NCI-H2029 (cell line): ENCODE measurements at places on chromosomes 4 and X.

DNA sequence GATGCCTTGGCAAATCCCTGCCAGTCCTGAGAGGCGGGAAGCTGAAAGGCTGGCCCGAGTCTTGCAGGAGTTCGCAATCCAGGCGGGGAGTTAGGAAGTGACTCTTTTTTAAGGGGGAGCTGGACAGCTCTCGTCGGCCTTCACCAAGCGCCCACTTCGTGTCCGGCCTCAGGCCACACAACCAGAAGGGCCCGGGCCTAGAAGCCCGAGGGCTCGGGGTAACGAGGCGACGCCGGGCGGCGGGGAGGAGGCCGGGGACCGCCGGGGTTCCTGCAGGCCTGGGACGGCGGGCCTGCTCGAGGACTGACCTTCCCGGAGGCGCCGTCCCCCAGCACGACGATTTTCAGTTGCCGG, 395 bp downstream of the RAB28 start:
- DNase-seq = no peak

DNA sequence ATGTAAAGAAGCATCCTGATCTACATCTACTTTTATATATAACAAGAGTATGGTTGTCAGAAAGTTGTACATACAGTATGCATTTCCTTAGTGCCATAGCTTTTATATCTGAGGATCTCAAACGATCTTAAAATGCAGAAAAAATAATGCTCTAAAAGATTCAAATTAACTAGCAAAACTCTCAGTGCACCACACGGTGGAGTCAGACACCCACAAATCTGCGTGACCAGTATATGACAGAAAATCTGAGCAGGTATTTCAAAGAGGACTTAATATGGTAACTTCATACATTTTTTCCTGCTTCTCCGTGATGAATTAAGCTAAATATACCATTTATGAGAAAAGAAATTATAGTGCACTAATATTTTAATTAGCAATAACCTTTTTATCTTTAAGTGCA, 803.0 kb downstream of the DMD start:
- DNase-seq = no peak

DNA sequence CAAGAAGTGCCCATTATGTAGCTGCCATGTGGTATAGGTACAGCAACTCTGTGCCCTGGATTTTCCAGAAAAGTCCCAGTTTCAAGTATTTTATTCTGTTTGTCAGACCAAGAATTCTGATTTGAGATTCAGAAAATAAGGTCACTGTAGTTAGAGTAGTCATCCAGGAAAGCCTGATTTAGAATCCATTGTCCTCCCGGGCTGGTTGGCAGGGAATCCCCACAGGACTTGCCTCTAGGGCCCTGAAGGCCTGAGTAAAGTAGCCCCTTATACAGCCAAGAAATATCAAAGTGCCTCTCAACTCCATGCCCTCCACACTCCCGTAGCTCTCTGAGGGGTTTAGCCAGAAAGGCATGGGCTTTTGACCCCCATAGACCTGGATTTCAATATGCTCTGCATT, 36.3 kb downstream of the RTL5 start:
- no peak for DNase-seq

DNA sequence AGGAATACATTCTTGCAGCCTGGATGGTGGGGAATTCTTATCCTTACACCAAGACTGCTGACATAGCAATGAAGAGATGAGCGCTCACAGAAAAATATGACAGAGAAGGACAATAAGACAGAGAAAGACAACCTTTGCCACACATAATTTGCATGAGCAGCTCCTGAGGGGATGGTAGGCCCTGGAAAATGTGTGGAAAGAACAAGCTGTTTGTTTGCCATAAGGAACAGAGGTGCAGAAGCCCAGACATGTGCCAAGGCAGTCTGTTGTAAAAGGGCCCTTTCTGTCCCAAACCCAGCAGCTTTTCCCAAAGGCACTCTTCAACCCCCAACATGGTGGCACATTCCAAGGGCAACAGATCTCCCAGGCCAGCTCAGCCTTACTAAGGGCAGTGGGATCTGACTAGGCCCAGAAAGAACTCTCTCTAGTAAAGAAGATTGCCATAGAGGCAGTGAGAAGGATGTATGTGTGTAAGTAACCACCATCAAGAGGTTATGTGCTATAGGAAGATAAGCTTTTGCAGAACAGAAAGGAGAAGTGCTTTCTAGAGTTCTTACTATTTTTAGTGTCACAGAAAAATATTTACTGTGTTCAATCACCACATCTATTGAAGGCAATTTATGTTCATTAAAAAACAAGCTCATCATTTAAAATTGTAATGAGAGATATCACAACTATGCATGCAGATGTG, 287.0 kb upstream of the RASGEF1B start:
- DNase-seq = no peak

GRCh38 chr4:142318280-142318679, 527.8 kb downstream of the INPP4B start:
- DNase-seq = no peak

GRCh38 chr4:154491341-154492271, at the start of gene DCHS2:
Gene DCHS2 (minus strand): TSS chr4:154491799. CDS start chr4:154491355, 444 bp downstream.
- no peak for DNase-seq

DNA sequence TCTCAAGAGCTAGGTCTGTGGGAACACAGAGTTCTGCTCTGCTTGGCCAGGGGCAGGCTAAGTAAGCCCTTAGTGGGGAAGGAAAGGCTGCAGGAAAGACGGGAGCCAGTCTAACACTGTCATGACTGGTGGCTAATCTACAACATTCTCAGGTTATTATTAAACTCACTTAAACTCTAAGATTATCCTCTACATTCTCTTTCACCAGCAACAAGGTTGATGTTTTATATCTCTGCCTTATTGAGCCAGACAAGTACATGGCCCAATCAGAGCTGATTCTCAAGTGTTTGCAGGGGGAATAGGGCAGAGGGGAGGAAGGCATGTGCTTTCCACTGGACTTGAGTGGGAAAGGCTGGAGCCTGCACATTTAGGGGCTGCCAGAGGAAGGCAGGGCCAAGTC, 50.9 kb upstream of the FAM241A start:
- DNase-seq = no peak

- DNase-seq = no peak
These were observed 23.8 kb downstream of the COL25A1 start for GRCh38 chr4:109278594-109279031.

- DNase-seq = no peak
These were observed 40.6 kb downstream of the GABRB1 start for GRCh38 chr4:47071901-47072341.

DNA sequence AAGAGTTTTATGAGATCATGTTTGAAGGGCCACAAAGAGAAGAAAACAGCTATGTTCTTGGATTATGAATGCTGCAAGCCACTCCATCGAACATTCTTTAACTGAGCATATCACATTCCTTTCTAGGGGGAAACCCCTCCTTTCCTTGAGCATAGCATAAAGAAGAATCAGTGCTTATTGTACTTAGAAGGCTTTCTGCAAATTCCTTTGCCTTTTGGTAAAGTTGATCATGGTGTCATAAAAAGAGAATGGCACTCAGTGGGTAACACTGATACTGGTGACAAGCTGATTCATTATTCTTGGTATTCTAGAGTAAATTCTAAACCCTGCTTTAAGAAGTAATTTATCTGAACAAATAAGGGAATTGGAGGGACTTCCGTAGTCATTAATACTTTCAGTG, 88.5 kb upstream of the GPR34 start:
- no peak for DNase-seq

DNA sequence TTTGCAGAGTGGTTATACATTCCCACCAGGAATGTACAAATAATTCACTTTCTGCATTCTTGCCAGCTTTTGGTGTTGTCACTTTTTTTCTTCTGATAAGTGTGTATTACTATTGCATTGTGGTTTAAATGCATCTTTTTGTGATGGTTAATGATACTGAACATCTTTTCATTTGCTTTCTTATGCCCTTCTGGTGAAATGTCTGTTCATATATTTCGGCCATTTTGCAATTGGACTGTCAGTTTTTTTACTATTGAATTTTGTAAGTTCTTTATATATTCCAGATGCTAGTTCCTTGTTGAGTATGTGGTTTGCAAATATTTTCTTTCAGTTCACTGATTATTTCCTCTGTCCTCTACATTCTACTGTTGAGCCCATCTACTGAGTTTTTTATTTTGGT, 19.4 kb upstream of the BMP2K start:
- DNase-seq = no peak

DNA sequence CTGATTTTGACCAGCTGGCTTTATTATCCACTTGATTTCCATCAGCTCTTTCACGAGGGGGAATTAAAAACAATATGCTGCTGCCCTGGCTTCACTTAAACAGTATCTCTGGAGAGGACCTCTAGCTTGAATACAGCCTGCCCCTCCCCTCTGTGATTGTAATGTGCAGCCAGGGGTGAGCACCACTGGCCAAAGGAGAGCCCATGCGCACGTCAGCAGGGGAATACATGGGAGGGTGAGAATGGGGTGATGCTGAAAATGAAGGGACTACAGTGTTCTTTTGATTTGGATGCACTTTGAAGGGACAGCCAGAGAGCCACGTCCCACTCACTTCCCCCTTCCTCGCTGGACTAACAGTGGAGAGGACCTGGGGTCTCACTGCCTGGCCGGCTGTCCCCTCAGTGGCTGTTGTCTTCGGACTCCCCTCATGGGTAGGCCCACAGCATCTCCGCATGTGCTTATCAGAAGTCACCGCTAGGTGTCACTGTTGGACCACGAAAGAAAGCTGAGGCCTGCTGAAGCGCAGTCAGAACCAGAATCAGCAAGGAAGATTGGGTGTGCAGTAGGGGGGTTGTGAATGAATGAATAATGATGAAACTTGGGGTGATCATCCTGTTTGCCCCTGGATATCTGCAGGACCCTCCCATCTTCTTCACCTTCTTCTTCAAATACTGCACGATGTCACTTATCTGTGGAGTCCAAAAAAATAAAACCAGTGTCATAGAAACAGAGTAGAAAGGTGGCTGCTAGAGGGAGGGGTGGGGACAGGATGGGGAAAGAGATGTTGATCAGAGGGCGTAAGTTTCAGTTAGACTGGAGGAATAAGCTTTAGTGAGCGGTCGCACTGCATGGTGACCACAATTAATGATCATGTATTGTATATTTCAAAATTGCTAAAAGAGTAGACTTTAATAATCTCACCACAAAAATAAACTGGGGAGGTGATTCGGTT, 32.8 kb downstream of the CLCN4 start:
- DNase-seq = no peak

DNA sequence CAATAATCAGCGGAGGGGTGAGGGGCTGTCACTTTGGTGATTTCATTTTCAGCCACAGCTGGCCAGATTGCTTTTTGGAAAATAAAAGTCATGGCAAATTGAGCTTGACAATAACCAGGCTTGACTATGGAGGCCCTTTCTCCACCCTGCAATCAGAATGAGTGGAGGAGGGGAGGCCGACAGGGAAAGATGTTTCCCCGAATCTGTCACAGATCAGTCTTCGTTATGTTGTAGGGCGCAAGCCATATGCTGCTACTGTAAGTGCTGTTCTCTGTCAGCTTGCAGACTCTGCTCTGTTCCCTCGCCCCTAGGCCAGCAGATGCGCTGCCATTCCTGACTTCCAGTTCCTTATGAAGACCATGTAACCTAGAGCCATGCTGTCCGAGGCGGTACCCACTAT, 114.1 kb downstream of the MGST2 start:
- DNase-seq = no peak

DNA sequence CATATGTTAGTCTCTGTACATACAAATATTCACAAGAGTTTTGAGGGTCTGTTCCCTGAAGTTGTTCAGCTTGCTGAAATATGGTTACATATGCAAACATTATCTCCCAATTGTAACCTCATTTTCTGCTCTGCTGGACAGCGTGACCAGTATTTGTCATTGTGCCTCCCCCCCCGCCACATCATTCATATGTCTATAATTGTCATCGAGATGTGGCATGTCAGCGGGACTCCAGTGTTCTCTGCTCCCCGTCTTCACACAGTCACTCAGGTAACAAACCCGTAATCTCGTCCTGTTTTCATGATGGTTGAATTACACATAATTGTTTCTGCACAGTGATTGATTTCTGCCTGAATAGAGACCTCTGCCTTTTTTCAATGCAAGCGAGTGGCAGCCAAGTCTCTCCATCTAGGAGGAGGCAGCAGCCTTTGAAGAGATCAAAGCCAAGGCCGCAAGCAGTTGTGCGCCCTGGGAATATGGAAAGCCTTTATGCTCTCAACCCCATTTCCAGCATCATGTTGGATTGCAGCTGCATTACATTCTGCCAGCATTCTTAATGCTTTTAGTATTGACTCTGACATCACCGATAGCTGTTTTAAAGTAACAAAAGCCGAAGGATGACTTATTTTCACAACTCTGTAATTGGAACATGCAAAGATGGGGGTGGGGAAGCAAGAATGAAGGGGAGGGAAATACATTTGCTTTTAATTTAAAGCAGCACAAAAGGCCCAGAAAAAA, 27.4 kb downstream of the LEF1 start:
- no peak for DNase-seq

DNA sequence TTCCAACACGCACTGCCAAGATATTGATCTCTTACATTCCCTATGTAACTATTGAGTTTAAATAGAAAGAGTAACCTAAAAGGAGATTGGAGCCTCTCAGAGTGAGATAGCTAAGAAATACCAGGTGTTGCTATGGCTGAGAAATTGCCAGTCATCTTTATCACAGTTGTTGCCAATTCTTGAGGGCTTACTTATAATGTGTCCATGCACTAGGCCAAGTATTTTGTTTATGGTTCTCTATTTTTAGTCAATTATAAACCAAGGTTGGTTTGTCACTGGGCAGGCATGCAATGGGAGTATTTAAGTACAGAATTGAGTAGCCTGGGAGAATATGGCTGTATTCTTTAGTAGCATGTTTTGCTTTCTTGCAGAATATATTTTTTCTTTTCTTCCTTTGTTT, 201.6 kb downstream of the TEX13A start:
- DNase-seq = no peak

DNA sequence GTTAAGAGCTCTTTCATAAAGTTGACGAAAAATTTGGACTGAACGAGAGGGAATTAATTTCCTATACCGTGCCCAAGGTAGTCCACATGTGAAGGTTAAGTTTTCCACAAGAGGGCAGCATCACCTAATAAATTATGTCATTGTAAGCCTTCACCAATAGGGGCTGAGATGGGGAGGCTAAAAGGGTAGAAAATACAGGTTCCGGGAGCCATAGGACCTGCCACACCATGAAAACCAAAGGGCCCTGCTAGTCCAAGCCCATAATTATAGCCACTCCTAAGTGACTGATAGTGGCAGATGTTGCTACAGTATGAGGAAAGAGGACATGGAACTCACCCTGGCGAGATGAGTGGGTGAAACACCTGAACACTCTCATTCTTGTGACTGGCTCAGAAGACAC, 122.2 kb downstream of the SHROOM4 start:
- no peak for DNase-seq
